ENCODE measurements at places on chromosomes 1 and 21.

DNA sequence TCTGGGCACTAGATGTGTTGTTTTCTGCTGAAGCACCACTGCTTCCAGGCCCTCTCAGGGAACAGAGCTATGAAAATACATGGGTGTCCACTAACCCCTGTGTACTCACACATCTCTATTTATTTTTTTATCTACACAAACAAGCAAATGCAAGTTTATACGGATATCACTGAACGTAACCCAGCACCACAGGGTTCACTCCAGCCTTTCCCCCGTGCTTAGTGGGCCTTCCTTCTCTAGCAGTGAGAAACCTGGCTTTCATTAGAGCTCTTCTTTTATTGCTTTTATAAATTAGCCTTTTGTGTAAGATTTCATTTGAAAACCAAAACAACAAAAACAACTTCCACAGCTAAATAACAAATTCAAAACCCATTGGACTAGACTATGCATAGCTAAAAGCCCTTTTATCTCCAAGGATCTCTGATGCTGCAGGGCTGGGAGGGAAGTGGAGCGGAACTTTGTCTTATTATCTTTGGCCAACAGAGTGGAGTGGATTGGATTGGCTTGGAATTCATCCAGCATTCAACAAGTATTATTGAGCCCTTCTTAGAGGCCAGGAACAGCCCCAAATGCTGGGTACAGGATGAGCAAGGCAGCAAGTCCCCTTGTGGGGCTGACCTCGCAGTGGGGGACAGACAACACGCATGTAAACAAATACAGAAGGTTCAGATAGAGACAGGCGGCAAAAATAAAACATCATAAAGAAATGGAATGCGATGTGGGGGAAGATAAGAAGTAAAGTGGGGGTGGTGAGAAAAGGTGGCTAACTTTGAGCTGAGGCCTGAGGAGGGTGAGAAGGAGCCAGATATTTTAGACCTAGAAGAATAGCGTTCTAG, 371.8 kb upstream of the POU3F1 start:
- H3K4me1 ChIP-seq: peaks cover 10% of the 10 kb centered on the region
- no peaks in the 10 kb centered on the region for H3K36me3 ChIP-seq
- no peak for DNase-seq
- peaks cover 4% of the 10 kb centered on the region for H3K27me3 ChIP-seq

DNA sequence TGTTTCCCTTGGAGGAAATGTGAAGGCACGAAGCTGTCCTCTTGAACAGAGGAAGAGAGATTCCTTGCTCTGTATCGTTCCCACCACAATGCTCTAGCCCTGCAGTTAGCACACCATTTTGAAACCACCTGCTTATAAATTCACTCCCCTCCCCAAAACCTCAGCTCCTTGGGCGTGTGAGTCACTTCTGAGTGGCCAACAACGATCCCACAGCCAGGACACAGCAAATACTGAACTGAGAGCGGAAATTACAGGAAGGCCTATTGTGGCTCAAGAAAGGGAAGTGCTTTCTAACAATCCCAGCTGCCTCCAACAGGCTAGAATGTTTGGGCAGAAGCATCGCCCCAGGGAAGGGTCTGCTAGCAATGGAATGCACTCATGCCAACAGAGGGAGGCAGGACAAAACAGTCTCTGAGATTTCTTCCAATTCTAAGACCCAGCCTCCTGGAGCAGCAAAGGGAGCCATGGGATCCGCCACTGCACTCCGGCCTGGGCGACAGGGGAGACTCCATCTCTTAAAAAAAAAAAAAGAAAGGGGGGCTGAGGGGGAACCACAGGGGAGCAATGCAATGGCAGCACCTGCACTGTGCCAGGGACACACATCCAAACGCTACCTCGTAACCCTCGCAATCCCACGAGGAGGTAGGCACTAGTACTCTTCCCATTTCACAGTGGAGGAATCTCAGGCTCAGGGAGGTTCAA, 1.9 kb downstream of the TMEM53 start:
- peak overlapping the region; percentile 74 for H3K27ac ChIP-seq
- H3K4me1 ChIP-seq: peaks cover 41% of the 10 kb centered on the region
- peak overlapping the region; percentile 45 for H3K4me3 ChIP-seq

DNA sequence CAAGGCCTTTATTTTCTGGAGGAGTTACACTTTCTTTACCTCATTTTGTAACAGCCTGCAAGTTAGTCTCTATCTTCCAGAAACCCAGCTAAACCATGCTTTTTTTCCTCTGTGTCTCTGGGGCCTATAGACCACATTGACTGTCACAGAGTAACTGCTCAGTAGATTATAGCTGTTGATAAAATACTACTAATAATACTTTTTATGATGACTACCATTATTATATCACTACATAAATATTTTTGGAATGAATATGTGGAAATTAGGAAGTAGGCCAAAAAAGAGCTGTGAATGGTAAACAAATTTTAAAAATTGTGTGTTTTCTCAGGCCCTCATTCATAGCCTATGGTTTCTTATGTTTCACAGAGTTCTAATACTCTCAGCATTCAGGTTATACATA, 233.1 kb upstream of the USP24 start:
- no peak overlapping the region for H3K27ac ChIP-seq
- H3K4me1 ChIP-seq: no peaks in the 10 kb centered on the region
- no peaks in the 10 kb centered on the region for H3K27me3 ChIP-seq
- DNase-seq: no peak
- H3K36me3 ChIP-seq: no peaks in the 10 kb centered on the region

- H3K36me3 ChIP-seq: no peaks in the 10 kb centered on the region
- H3K4me1 ChIP-seq: peaks cover 83% of the 10 kb centered on the region
- H3K27ac ChIP-seq: no peak overlapping the region
- peaks cover 8% of the 10 kb centered on the region for H3K27me3 ChIP-seq
- H3K4me3 ChIP-seq: no peak overlapping the region
Measured at GRCh38 chr1:54460351-54460750, 54.2 kb upstream of the SSBP3 start.
